Stimulated activated CD4-positive, alpha-beta T cell treated with anti-CD3 and anti-CD28 coated beads, TNF-alpha, amount 100 ng/mL, for 48 hours (primary cell): ENCODE measurements at places on chromosomes 1 and 21.
A peak's percentile ranks its signal among the peaks of the same experiment; 100 is the strongest.

GRCh38 chr1:20078171-20078651 is 8.2 kb downstream of the PLA2G5 start:
- DNase-seq: no peak

DNA sequence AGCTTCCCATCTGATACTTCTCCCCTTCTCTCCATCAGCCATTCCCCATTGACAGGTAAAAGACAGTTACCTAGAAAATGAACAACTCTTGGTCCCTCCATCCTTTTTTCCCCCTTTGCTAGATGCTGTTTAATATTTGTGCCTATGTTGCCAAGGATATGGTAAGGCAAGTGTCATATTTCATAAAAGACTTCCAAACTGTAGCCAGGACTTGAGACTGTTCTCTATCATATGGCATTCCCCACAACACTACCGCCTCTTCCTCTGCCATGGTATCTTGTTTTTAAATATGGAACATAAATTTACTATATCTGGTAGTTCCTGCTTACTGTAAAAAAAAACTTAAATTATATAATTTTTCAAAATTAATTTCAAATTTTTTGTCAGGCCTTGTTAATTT is 97.2 kb downstream of the PHTF1 start:
- DNase-seq: no peak

DNA sequence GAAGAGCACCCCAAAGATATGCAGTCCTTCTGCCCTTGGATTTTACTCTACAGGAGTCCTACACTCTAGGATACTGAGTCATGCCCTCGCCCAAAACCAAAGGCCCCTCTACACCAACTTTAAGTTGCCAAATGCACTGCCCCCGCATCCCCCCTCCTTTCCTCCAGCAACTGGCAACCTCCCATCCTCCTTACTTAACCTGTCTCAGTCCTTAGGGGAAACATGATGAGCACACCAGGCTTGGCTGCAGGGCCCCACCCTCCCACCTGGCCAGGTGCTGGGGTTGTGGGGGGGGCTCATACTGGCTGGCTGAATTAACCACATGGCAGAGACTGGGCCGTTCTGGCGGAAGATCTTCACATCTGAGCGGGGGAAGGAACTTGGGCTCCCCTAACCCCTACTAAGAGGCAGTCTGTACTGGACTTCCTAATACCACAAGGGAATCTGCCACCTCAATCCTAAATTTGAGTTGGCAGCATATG is 1.2 kb downstream of the HDGF start:
- no peak for DNase-seq

- DNase-seq: no peak
These were observed 825 bp upstream of the DPH5 start for GRCh38 chr1:101026430-101026788.

DNA sequence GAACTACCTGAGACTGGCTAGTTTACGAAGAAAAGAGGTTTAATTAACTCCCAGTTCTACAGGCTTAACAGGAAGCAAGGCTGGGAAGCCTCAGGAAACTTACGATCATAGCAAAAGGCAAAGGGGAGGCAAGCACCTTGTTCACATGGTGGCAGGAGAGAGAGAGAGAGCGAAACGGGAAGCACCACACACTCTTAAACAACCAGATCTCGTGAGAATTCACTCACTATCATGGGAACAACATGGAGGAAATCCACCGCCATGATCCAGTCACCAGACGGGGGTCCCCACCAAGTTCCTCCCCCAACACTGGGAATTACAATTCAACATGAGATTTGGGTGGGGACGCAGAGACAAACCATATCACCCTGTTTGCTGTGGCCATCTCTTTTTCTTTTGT is 11.8 kb downstream of the MT1HL1 start:
- DNase-seq: no peak

DNA sequence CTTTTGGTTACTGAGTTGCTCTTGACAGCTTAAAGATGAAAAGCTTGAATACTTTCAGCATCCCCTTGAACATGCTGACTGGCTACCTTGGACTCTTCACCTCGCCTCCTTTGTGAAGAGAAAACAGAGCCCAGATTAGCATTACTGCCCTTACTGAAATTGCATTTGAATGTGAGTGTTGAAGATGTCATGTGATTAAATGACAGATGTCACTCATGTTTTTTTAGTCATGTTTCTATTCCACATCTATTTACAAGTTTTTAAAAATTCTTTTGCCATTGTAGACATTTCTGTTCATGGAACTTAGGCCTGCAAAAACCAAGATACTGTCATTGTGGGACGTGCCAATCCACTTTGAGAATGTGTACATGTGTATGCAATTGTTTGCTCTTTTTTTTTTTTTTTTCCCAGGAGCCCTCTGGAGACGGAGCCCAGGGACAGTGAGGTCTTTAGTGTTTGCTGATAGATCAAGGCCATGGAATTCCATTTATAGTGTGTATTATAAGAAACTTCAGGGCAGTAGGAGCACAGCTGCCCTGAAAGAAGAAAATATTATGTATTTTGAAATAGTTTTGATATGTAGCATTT is 25.7 kb upstream of the IVNS1ABP start:
- no peak for DNase-seq

- no peak for DNase-seq
These were observed 95.4 kb upstream of the ERRFI1 start for GRCh38 chr1:8121261-8122159.

DNA sequence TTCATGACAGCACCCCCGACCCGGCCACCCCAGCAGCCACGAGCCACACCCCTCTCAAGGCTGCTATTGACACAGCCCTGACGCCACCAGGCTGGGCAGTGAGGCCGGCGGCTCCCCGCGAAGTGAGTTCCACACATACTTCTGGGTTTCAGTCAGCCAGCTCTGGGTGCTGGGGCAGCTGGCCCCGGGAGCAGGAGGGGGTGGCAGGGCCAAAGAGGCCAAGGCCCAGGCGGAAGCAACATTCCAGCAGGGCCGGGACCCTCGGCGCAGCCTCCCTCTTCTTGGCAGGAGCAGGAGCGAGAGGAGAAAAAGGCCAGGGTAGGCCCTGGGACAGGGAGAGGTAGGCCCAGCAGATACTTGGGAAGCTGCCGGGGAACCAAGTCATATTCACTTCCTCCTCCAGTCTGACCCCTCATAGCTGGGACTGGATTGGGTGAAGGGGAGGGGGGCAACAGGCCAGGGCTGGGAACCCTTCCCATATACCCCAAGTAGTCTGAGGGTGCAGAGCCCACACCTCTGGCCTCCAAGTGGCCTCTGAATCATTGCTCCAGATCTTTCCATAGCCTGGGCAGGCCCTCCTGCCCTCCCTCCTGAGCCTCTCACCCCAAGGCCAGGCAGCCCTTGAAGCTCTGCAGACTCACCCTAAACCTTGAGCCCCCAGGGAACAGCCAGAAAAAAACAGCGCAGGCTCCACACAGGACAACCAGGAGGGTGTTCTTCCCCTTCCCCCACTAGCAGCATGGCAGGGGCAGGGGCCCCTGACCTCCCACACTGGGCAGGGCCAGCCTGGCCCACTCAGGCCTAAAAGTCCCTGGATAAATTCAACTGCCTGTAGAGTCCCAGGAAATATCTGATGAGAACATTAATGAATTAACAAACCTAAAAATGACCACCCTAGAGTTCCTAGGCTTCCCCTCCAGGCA is 5.7 kb downstream of the HSPG2 start:
- DNase-seq: no peak

DNA sequence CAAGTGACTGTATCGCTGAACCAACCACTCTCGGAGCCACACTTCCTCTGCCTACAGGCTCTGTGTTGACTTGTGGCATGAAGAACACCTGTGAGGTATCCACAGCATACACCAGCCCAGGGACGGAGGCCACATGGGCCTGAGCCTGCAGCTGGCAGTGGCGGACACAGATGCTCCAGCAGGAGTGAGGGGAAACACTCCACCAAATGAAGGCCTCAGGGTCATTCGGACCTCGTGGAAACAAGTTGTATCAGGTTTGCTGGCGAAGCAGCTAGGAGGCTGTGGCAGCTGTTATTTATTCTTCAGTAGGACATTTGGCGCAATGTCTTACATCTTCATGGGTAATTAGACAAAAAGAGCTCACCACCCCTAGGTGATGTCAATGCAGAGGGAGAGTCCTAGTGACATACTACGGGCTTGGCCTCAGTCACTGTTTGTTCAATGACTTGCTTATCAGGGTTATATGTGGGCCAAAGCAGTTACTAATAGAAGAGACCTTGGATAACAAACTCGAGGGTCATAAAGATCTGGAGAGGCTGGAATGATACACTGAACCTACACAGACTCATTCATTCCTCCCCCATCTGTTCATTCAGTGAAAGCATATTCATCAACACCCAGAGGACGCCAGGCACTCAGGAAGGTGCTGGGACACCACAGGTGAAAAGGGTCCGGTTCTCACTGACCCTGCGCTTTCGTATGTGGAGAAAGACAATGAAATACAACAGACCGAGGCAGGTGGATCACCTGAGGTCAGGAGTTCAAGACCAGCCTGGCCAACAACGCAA is 11.6 kb upstream of the ETS2 start:
- DNase-seq: no peak

DNA sequence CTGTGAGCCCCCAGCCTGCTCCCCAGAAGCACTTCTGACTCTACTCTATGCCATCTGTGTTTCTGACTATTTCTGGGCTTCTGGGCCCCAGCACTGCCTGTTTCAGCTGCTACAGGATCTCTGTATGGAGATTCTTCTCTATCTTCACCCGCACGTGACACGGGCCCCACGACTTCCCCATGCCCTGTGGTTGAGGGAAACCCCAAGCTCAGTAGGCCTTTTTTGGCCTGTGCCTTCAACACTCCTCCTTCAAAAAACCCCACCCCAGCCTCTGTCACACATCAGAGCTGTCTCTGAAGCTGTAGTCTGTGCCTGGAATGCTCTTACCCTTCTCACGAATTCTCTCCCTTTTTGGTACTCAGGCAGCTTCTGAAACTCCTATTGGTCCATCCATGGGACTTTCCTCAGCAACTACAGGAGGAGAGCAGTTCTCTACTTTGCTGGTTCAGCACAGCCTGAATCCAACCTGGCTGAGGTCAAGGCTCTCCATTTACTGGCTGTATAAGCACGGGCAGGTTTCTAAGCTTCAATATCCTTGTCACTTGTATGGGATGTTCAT is 2.0 kb upstream of the NID1 start:
- DNase-seq: peak; percentile 44

GRCh38 chr1:43256675-43257570 is 12.9 kb upstream of the TMEM125 start:
- DNase-seq: no peak

GRCh38 chr1:231806623-231807495 is 180.3 kb downstream of the DISC1 start:
- peak; percentile 7 for DNase-seq
